T-helper 2 cell (primary cell): ENCODE measurements at places on chromosomes 7 and 10.

DNA sequence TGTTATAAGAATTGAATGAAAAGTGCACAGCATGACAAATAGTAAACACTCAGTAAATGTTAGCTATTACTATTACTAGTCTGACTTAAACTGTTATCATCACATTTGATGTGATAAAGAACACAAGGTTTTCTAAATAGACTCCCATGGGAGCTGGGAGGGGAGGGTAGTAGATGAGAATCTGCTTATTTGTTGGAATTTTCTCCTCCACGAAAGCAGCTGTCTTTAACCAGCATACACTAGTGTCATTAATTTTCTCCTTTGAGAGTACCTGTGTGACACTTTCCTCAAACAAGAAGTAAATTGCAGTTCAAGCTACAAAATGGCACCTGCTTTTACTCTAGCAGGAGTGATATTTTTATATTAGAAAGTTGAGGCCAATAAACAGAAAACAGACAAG, 200.1 kb downstream of the SKAP2 start:
- DNase-seq = no peak

DNA sequence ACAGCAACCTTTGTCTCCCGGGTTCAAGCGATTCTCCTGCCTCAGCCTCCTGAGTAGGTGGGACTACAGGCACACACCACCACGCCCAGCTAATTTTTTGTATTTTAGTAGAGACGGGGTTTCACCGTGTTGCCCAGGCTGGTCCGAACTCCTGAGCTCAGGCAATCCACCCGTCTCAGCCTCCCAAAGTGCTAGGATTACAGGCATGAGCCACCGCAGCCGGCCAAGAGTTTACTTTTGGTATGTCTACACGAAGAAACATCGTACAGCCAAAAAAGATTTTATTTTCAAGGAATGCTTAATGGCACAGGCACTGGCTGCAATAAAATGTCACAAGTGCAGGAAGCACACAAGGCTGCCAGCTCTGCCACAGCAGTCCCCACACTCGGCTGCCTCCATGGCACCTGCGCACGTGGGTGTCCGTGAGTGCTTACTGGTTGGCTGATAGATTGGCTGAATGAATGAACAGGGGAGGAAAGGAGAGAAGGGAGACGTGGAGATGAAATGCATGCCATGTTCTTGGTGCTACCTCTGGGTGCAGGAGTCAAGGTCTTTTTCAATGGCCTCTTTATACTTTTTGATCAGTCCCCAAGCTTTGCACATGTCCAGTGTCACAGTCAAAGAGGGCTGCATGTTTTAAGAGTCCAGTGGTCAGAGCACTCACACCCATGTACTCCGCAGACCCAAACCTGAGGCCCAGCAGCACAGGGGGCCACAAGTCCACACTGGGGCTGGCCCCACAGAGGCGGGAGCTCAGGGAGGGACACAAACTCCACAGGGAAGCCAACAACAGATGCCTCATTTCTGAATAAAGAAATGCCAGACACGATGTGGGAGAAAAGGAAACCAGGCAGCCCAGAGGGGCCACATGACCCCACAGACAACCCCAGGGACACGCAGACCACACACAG, 198.2 kb downstream of the MAD1L1 start:
- DNase-seq = no peak

DNA sequence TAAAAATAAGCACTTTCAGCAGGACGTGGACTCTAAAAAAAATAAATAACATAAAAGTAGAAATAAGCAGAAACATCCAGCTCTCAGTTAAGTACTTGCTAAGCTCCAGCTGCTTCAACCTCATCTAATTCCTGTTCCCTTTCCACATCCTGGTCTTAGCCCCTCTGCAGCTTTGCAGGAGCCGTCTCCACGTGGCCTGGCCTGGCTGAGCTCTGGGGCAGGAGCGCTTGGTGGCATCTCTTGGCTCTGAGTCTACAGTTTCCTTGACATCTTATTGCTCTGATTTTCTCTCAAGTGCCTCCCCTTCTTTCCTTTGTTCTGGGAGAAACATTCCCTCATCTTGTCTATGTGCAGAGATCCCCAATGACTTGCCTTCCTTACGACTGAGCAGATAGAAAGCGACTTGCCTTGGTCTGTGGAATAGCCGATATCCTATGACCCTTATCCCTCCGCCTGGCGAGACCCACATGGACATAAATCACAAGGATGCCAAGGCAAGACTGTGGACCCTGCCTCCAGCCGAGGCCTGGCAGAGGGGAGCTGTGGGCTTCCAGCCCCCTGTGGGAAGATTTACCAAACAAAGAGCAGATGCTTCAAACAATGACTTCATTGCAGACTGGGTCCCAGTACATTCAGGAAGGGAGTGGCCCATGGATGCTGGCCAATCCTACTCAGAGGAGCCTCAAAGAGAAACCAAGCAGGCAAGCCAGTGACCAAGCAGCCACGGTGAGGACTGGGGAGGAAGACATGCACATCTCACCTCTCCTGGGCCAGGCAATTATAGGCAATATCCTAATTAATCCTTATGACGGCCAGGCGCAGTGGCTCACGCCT, 61.9 kb downstream of the SPOCK2 start:
- DNase-seq = no peak

- DNase-seq = no peak
These were observed 102.6 kb downstream of the TPST1 start for GRCh38 chr7:66307591-66308215.

DNA sequence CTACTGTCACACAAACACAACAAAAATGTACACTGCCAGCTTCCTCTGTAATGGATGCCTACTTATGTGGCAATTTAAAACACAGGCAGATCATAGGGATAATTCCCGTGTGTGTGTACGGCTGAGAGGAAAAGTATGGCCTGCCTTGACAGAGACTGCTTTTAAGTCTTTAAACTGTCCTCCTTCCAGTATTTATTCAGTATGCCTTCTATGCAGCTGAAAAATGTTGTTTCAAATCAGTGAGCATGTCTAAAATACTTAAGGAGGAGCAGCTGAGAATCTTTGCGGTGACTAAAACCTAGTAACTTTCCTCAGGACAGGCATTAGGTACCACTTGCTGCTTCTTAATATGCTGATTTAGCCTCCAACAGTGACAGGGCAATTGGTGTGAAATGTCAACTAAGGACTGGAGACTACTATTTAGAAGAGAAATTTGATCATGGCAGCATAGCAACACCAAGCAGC, 126.3 kb downstream of the CACNA2D1 start:
- DNase-seq = no peak

GRCh38 chr7:105937411-105937810, 25.7 kb upstream of the CDHR3 start:
- no peak for DNase-seq

GRCh38 chr10:24209946-24210491, 1.1 kb downstream of the KIAA1217 start:
- peak; percentile 24 for DNase-seq

DNA sequence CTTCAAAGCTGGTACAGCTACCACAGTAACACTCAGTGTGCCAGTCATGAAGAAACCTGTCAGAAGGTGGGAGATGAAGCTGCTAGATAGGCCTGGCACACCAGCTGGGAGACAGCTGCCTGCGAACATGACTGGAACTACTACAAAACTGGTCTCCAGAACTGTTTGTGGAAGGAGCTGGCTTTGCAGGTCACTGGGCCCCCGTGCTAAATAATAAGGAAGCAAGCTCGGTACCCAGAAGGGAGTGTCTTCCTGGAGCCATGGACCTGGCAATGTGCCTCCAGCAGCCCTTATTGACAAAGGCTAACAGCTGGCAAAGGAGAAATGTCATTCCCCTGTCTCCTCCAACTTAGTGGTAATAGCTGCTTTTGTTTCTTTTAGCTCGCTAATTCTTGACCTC, 1217.6 kb upstream of the LRRN3 start:
- DNase-seq = no peak

- no peak for DNase-seq
These were observed 41.9 kb downstream of the CDK1 start for GRCh38 chr10:60820093-60820754.

DNA sequence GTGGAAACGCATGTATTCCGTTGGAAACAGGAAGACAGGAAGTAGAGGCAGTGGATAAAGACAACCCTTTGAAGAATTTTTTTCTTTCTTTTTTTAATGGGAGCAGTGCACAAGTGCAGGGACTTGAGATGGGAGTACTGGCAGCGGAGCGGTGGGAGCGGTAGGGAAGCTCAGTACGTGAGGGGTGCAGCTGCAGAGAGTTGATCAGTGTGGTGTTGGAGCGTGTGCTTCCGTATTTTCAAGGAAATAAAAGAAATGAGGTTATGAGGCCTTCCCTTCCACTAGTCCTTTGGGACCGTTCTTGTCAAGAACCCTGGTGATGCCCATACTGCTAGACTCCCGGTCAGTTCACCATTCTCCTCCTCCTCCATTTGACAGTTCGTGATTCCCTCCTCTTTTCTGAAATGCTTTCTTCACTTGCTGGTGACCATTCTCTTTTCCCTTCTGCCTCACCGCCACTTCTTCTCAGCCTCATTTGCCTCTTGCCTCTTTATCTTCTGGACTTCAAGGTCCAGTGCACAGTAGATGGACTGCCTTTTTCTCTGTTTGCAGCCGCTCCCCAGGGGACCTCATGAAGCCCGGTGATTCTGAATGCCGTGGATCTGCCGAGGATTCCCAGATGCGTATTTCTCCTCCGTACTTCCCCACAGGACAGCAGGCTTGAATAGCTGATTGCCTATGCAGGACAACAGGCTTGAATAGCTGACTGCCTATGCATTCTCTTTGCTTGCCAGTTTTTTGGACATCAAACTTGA, 39.1 kb upstream of the TMEM236 start:
- no peak for DNase-seq

DNA sequence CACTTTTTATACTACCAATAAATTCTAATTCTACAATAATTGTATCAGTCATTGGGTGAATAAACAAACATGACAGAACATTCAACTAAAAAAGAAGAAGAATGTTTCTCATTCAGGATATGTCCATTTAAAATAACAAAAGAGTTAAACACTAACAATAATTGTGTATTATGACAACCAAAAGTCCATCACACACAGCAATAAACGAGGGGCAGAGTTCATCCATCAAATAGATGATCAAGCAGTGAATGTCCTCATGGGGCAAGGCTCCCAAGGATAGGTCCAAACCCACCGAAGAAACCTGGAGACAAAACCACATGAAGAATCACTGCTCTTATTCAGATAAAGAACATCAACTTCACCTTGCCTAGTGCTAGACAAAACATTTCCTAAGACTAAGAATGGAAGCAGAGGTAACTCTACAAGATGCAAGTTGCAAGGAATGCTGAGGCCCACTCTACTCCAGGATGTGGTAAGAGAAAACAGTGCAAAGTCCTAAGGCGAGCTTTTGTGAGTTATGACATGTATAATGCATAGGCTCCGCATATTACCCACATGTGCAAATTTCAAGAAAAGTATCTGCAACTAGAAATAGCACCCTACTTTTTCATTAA, 115.1 kb downstream of the PARD3 start:
- no peak for DNase-seq

DNA sequence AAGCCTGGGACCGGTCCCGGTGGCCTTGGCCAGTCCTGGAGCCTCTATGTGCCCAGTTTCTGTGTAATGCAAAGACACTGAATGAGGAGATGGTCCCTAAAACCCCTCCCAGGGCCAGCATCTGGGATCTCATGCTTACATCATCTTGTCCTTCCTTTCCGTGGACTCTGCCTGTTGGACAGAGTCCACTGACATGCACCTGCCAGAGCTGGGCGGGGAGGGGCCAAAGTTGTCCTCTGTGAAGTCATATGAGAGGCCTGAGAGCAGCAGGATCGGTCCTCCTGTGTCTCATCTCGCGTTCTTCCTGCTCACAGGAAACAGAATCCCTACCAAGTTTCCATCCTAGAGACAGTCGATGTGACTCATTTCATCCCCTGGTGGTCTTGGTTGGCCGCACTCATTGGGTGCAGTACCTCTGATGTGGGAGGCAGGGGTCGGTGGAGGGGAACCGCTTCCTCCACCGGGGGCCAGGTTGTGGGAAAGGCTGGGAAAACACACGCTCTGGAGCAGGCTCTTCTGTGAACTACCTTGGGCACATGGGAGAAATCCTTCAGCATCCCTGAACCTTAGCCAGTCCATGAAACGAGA, 389.6 kb upstream of the PODXL start:
- no peak for DNase-seq

DNA sequence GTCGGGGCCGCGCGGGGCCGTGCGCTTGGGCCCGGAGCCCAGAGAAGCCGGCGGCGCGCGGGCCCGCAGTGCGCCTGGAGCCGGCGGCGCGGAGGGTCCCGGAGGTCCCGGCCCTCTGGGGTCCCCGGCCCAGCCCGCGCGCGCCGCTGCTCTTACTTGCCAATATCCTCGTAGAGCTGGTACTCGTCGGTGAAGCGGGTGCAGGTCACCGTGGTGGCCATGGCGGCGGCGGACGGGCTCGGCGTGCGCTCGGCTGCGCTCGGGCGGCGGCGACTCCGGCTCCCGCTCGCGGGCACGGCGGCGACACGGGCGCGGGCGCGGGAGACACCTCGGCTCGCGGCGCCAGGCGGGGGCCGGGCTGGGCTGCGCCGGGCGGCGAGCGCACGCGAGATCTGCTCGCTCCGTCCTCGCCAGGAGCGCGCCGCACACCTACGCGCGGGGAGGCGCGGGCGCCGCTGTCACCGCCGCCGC, at the start of gene CAMK2B:
Gene CAMK2B (minus strand): TSS at position 394 of the 471 bp plus-strand sequence. CDS start 173 bp downstream, at position 221.
- no peak for DNase-seq

GRCh38 chr10:72812753-72813430, 80.6 kb upstream of the OIT3 start:
- no peak for DNase-seq

DNA sequence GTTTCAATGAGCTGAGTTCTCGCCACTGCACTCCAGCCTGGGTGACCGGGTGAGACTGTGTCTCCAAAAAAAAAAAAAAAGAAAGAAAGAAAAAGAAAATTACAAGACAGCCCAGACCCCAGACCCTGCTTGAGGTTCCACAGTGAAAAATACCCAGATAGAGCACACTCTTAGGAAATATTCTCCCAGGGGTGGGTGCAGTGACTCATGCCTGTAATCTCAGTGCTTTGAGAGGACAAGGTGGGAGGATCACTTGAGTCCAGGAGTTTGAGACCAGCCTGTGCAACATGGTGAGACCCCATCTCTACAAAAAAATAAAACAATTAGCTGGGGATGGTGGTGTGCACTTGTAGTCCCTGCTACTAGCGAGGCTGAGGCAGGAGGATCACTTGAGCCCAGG, 41.1 kb upstream of the GTF2IRD1 start:
- no peak for DNase-seq

GRCh38 chr7:80303315-80303714, 168.7 kb downstream of the GNAI1 start:
- no peak for DNase-seq

GRCh38 chr7:47449810-47450590, 131.9 kb downstream of the TNS3 start:
- no peak for DNase-seq

DNA sequence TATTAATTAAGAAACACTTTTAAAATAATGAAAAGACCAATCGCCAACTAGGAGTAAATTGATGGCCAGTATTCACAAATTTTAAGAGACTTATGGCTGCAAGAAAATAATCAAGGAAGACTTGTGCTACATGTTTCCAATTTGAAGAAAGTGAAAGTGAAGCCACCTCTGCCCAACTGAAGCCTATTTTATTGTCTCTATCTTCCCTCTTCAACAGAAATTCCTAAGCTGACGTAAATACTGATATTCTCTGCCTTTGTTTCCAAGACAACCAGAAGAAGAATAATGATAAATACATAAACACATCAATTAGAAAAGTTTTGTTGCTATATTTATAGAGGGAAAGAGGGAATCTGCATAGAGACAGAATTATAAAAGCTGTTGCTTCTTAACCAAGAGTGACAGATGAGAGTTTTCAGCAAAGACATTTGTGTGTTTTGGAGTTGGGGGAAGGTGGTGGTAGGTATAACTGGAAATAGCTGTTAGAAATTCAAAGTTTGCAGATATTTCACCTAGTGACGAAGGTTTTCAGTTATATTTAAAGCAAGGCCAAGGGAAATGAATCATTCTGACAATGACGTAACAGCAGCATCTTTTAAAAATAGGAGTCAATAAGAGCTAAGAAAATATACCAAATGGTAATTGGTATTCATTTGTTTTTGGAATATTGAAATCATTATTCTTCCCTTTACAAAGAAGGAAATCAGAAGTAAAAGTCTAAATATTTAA, 576.6 kb upstream of the SORCS1 start:
- DNase-seq = no peak
